ENCODE measurements at places on chromosomes 1 and 21.

DNA sequence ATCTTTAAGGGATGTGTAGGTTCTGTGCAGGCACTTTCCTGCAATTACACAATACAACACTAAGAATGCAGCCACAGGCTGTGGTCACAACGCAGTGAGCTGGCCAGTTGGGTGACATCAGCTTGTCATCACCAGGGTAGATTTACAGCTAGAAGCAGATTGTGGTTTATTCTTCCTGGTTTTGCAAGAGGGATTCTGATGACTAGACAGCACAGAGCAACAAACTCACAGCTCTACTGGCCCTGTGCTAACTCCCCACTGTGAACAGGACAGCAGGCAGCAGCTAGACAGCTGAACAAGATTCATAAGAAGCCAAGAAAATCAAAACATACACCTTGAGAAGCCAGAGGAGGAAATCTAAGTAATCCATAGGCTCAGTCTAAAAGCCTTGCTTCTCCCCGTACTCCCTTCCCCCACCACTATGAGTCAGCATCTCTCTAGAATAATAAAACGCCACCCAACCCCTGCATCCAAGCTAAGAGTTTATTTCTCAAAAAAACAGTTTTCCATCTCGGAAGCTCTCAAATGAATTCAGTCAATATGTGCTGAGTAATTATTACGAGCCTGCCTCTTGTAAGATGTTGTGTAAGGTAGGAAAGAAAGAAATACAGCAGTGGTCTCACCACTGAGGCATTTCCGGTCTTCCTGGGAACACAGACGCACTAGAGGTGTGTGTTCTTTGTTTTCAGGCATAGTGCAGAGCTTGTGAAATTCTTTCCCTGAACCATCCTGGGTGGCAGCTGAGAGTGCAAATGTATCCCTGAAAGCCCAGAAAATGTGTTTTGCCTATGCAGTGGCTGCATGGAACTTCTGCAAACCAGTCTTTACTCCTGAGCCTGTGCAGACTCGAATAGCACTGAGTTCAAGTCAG lies 162.8 kb downstream of the NTPCR start:
- no peak for DNase-seq

GRCh38 chr1:84339503-84339902 lies 38.0 kb downstream of the SAMD13 start:
- no peak for DNase-seq

GRCh38 chr1:90710579-90711536 lies 6.2 kb downstream of the BARHL2 start:
- DNase-seq: no peak

- no peak for DNase-seq
Measured at GRCh38 chr1:97433094-97433823, 487.6 kb downstream of the DPYD start.

DNA sequence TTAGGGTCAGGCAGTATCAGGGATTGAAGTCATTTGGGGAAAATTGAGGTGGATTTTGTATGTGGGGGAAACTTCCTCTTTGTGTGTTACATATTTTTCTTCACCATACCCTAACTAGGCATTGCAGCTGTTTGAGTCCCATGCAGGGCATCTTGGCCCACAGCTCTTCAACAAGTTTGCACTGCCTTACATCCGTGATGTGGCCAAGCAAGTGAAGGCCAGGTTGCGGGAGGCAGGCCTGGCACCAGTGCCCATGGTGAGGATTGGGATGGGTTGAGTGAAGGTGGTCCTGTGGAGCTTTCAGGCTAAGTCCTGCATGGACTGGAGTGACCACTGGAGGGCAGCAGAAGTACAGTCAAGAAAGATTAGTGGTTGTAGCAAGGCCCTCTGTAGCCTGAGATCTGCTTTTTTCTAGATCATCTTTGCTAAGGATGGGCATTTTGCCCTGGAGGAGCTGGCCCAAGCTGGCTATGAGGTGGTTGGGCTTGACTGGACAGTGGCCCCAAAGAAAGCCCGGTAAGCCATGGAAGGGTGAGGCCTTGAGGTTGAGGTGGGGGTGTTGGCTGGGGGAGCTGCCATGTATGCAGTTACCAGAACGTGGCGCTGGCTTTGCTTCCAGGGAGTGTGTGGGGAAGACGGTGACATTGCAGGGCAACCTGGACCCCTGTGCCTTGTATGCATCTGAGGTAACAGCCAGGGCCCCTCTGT lies 2.4 kb downstream of the UROD start:
- peak; percentile 60 for DNase-seq

- no peak for DNase-seq
Measured at GRCh38 chr1:27478098-27478497, 11.9 kb downstream of the WASF2 start.

GRCh38 chr1:66757722-66758240 lies 5.5 kb downstream of the DYNLT5 start:
- no peak for DNase-seq

GRCh38 chr1:196466166-196466565 lies 142.1 kb downstream of the KCNT2 start:
- DNase-seq: no peak

- no peak for DNase-seq
Measured at GRCh38 chr1:7393136-7393535, 378.0 kb upstream of the VAMP3 start.

- DNase-seq: no peak
Measured at GRCh38 chr1:85463731-85464496, 1.0 kb downstream of the DDAH1 start.

GRCh38 chr1:43843684-43844083 lies 89.9 kb upstream of the ARTN start:
- DNase-seq: no peak

DNA sequence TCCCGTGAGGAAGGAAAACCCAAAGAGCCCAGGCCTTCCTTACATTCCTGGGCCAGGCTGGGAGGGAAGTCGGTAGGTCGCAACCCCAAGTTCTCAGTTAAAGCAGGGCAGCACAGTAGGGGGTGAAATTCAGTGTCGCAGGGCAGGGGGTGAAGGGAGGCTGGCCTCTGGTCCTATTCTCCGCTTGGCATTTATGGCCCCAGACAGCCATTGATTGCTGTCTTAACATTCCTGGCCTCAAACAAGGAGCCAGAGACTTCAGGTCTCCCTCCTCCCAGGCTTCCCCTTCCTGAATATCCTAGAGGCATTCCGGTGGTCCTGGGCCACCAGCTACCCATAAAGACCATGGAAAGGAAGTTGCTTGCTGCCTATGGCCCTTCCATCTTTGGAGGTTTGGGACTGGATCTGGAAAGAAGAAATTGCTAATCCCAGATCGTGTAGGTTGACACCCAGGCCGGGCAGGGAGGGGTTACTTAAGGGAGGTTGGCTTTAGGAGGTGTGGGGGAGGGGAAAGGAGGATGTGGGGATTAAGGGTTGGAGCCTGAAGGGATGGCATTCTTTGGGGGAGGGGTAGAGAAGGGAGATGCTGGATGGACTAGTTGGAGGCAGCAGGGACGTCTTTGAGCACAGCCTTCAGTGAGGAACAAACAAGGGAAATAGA lies 1.7 kb downstream of the LIN28A start:
- DNase-seq: no peak

GRCh38 chr1:103416681-103417286 lies 108.7 kb upstream of the RNPC3 start:
- DNase-seq: no peak

- no peak for DNase-seq
Measured at GRCh38 chr1:233172201-233172600, 123.3 kb downstream of the PCNX2 start.

DNA sequence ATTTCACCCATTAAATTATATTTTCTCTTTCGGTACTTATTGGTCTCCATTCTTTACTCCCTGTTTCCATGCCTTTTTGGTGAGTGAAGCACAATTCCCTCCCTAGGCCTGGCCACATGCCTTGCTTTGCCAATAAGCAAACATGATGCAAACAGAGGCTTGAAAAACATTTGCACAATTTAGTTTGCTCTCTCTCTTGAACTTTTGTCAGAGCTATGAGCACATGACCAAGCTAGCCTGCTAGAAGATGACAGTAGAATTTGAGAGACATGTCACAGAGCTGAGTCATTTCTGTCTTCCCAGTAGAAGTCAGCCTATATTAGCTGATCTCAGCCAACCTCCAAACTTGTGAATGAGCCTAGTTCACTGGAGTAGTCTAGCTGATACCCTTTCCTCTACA lies 24.6 kb downstream of the ANGPTL3 start:
- DNase-seq: no peak

- DNase-seq: no peak
Measured at GRCh38 chr1:58824753-58825389, 41.0 kb upstream of the JUN start.

- no peak for DNase-seq
Measured at GRCh38 chr1:220458936-220459335, 69.0 kb upstream of the MARK1 start.

- no peak for DNase-seq
Measured at GRCh38 chr1:25690396-25690956, 73.9 kb downstream of the MAN1C1 start.

Measured in activated naive CD4-positive, alpha-beta T cell (primary cell).